ENCODE measurements at places on chromosomes 13 and 19. TPM values are rescaled to one million over a fixed set of nuclear protein-coding genes. Genes with fewer than 3 reads are reported as not detected.
A peak's percentile ranks its signal among the peaks of the same experiment; 100 is the strongest.

DNA sequence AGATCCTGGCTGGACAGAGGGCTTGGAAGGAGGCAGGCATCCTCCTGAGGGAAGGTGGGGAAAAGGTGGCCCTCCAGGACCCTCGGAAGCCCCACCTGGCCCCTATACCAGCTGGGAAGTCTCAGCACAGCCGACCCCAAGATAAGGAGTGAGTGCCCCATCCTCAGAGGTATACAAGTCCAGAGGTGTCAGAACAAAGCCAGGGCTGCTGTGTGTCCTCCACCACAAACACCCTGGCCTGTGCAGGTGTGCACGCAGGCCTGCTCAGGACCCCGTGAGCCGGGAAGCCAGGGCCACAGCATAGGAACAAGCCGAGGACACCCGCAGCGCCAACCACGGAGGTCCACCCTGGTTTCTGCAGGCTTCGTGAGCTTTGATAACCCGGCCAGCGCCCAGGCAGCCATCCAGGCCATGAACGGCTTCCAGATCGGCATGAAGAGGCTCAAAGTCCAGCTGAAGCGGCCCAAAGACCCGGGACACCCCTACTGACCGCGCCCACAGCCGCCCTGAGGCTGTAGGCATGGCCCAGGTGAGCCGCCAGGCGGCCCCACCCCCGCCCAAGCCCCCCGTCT is 68.6 kb downstream of the CELF5 start:
- no peak overlapping the region for H3K27ac ChIP-seq
- no peaks in the 10 kb centered on the region for H3K36me3 ChIP-seq

DNA sequence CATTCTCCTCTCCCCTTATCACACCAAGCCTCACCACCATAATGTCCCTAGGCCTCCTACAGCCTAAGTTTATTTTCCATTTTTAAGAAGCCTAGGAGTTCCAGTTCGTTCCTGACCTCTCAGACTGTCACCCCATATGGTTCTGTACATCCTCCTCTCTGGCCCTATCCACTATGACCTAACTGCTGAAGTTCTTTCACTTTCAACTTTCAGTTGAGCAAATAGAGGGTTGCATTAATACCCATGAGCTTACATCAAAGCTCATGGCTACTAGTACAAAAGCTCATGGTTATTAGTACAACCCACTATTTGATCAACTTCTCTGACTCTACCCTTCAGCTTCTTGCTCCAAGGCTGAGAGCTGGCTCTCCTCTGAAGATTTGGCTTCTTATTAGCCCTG is 72.9 kb downstream of the FGF14 start:
- no peaks in the 10 kb centered on the region for H3K27me3 ChIP-seq
- no peak overlapping the region for H3K4me3 ChIP-seq
- H3K36me3 ChIP-seq: no peaks in the 10 kb centered on the region
- no peak for DNase-seq
- no peaks in the 10 kb centered on the region for H3K4me1 ChIP-seq

DNA sequence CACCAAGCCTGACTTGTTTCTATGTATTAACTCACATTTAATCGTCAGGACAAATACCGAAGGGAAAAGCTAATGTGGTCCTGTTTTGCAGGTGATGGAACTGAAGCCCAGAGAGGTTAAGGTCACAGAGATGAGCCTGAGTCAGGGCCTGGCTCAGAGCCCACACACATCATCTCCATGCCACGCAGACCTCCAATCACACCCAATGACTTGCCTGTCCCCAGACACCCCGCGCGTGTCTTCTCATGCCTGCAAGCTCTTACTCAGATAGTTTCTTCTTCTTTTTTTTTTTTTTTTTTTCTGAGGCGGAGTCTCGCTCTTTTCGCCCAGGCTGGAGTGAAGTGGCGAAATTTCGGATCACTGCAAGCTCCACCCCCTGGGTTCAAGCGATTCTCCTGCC is 16.4 kb downstream of the SIX5 start:
- peak; percentile 58 for DNase-seq
- no peak overlapping the region for H3K4me3 ChIP-seq
- no peak overlapping the region for H3K27ac ChIP-seq
- H3K4me1 ChIP-seq: no peaks in the 10 kb centered on the region

Gene KLHL1
- total RNA-seq: not detected

DNA sequence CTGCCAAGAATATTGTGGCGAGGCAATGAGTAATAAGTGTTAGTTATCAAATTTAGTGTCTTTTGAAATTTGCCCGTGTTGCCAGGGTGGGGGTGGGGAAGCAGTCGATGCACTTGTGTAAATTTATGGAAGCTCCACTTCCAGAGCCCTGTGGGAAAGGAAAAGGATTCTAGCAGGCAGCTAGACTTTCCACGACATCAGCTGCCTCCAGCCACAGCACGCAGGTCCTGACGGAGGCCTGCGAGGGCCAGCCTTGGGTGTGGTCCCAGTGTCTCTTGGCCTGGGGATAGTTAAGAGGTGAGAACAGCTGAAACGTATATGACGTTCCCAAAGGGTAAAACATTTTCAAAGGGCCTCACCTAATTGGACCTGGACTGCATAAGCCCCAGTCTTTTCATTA is 433.0 kb downstream of the TSHZ3 start:
- no peak overlapping the region for H3K4me3 ChIP-seq
- no peak for DNase-seq
- H3K27me3 ChIP-seq: no peaks in the 10 kb centered on the region
- no peak overlapping the region for H3K27ac ChIP-seq
